Breast epithelium (tissue), 4 donors: ENCODE measurements at places on chromosomes 3 and 15. TPM values are rescaled to one million over a fixed set of nuclear protein-coding genes. Genes with fewer than 3 reads are reported as not detected.

DNA sequence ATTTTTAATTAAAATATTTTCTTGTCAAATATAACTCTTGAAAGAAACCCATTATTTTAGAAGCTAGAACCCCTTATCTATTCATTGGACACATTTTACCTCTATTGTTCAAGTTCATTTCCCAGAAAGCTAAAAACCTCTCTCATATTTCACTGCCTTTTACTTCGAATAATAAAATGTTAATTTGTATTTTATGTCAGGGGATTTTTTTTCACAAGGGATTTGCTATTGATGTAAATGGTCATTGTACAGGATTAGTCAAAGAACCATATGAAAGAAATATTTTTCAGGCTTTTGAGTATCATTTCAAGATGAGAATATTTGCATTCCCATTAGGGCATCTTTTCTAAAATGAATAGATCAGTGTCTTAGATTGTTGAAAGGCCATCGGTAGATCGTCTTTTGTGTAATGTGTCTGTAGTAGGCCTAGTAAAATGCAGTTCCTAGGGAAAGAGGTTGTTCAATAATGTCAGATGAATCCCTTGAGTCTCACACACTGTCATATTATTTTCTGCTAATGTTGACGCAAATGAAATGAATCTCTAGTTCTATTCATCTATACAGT, 114.5 kb downstream of the ROBO1 start:
- no peak for DNase-seq

- DNase-seq = no peak
Measured at GRCh38 chr3:55641964-55642363, 154.9 kb upstream of the WNT5A start.

- DNase-seq = no peak
Measured at GRCh38 chr3:189419038-189419437, 212.2 kb upstream of the TP63 start.

- no peak for DNase-seq
Measured at GRCh38 chr3:144177649-144178048, 206.0 kb downstream of the DIPK2A start.

GRCh38 chr15:90031231-90031791, 30.2 kb downstream of the ZNF710 start:
- no peak for DNase-seq

Gene GRAMD2A
- total RNA-seq = 0.16 TPM
